ENCODE measurements at places on chromosomes 4 and X. TPM values are rescaled to one million over a fixed set of nuclear protein-coding genes. Genes with fewer than 3 reads are reported as not detected.

SRPK3 gene
- 1.2 TPM for polyA plus RNA-seq

TCEAL9 gene
- polyA plus RNA-seq = 206 TPM

MGST2 gene
- polyA plus RNA-seq = 56.6 TPM

TLR10 gene
- 0.58 TPM for polyA plus RNA-seq

CACNA1F gene
- polyA plus RNA-seq = 0.33 TPM

BEND4 gene
- polyA plus RNA-seq = 1.1 TPM

TMEM271 gene
- polyA plus RNA-seq = 0.09 TPM

DNA sequence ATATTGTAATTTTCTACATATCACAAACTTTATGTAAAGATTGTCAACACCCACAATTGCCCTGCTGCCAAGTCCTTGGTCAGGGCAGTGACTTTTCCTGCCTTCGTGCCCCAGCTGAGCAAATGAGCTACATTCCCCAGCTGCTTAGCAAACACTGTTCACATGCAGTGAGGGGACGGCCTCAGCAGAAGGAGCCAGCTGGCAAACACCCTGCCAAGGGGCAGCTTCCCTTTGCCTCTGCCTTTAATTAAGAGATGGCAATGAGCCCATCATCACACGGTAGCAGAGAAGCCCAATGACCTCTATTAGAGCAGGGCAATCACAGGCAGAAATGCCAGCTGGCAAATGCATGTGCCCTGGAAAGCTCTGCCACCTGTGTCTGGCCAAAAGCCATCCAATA lies 253.4 kb downstream of the EPHA5 start:
- no peak for DNase-seq

- DNase-seq = no peak
Observed at GRCh38 chrX:106987488-106987887, 12.5 kb downstream of the MORC4 start.

GRCh38 chr4:69970071-69970470 lies 4.5 kb upstream of the CSN2 start:
- DNase-seq = no peak

DNA sequence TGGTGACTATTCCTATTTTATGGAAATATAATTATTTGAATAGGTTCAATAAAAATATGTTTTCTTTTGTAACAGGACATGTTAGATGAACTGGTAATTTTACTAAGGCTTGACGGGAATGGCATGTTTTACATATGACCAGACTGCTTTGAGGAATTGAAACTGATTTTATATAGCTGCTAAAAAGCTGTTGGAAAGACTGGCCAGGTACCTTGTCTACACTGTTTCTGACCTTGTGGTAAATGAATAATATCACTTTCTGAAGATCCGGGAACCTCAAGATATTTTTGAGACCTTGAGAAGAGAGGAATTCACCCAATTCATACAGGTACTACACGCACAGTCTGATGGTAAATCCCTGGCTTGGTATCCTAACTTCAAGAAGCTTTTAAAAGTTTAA lies 42.1 kb upstream of the USP46 start:
- no peak for DNase-seq

DNA sequence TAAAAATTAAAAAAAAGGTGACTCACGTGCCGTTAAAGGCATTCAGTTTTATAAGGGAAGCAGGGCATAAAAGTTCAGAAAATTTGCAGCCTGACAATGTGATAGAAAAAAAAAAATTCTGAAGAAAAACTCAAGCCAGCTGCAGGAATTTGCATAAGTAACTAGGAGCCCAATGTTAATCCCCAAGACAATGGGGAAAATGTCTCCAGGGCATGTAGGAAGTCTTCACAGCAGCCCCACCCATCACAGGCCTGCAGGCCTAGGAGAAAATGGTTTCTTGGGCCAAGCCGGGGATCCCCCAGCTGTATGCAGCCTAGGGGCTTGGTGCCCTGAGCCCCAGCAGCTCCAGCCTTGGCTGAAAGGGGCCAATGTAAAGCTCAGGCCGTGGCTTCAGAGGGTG lies 31.2 kb downstream of the CHM start:
- DNase-seq = no peak

DNA sequence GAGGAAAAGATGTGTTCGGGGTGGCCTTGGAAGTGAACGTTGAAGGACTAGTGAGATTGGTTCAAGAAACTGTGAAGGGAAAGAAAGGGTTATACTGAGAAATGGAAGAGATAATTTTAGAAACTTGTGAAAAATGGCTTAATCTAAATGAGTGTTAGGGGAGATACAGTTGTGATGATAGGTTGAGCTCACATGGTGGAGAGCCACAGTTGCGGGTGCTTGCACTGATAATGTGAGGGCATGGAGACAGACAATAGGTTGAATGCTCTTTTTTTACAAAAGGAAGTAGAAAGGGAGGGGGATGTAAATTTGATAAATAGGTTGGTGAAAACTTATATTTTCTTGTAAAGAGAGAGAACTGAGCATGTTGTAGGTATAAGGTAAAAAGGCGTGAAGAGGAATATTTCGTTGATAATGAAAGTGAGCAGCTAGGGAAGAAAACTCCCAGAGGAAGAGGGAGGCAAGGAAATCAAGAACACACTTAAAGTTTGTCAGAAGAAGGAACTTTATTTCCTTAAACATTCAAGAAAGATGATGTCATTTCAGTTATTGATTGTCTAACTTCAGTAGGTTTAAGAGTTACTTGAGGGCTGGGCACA lies 8.2 kb downstream of the AREG start:
- DNase-seq = no peak

DNA sequence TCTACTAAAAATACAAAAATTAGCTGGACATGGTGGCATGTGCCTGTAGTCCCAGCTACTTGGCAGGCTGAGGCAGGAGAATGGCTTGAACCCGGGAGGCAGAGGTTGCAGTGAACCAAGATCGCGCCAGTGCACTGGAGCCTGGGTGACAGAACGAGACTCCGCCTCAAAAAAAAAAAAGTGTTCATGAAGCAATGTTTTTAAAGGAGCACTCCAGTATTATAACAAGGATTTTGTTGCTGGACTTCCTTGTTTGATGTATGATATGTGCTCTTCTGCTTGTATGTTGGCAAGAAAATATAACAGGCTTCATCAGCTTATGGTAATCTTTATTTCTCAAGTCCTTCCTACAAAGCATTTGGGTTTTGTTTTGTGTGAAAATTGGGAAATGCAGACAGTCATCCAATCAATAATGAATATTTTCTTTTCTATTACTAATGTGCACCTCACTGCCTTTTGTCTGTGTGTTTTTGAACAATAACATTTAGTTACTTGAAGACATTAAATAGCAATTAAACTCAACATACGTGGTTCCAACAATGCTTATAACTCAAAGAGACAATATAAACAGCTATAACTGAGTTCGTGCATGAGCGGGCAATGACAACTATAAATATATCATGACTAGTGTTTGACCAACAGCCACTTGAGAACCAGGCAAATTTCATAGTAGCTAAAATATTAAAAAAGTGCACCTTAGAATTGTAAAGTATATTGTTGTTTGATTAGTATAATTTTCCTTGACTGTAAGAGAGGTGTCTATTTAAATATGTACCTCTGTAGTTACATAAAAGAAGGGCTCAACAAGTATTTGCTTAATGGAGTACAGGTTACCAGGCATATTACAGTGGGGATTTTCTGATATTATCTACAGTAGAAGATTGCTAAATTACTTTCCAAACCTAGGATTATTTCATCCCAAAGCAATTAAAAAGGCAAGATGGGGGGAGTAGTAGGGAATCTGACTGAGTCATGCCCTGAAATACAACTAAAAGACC lies 210.7 kb downstream of the PPP3CA start:
- DNase-seq = no peak

DNA sequence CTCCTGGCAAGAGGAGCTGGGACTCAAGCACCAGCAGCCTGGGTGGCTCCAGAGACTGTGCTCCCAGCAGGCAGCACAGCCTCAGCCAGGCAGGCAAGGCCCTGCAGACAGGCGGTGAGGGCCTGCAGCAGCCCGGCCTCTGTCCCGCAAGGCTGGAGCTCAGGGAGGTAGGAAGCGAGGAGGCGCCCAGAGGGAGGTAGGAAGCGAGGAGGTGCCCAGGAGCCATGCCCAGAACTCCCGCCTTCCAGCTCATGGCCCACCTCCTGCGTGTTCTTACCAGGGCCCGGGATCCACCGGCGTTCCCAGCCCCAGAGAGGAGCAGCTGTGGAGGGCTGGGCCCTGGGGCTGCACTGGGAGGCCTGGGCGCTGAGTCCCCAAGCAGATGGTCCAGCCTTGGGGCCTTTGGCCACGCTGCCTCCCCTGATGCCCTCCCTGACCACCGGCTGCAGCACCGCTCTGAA lies 133.1 kb downstream of the HMX1 start:
- no peak for DNase-seq

- DNase-seq = no peak
Observed at GRCh38 chr4:10732914-10733415, 48.4 kb upstream of the CLNK start.

- no peak for DNase-seq
Observed at GRCh38 chr4:65651031-65651430, 19.3 kb downstream of the EPHA5 start.
